ENCODE measurements at places on chromosomes 16 and 17.

- DNase-seq, result no peak
These were observed 8.9 kb downstream of the DUSP3 start for GRCh38 chr17:43769859-43770258.

- DNase-seq, result no peak
These were observed 814 bp upstream of the KDM6B start for GRCh38 chr17:7833011-7833794.

DNA sequence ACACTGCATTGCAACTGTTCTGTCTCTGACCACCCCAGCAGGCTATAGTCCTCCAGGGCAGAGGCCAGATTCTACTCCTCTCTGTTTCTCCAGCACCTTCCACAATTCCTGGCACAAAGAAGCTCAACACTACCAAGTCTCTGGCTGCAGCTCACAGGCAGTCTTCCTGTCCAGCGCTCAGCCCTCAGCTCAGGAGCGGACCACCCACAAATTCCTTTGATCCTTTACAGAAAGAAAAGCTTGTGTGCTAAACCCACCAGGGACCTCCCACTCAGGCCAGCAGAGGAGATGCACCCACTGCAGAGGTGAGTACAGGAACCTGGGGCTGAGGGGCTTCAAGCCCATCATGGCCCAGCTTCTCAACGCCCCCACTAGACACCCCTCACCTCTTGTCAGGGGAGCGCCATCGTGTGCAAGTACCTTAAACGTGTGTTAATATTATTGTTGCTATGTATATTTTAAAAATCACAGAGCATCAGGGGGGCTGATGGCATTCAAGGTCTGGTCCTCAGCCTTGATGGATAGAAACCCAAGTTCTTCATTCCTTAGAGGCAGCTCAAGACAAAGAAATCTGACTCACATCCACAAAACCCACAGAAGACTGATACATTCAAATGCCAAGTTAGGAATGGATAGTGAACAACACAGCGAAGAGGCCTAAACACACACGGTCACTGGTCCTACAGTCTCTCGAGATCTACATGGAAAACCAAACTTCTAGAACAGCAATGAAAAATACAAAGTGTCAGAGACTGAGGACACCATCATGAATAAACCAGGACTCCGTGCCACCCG lies 8.4 kb downstream of the HSDL1 start:
- DNase-seq, result no peak

DNA sequence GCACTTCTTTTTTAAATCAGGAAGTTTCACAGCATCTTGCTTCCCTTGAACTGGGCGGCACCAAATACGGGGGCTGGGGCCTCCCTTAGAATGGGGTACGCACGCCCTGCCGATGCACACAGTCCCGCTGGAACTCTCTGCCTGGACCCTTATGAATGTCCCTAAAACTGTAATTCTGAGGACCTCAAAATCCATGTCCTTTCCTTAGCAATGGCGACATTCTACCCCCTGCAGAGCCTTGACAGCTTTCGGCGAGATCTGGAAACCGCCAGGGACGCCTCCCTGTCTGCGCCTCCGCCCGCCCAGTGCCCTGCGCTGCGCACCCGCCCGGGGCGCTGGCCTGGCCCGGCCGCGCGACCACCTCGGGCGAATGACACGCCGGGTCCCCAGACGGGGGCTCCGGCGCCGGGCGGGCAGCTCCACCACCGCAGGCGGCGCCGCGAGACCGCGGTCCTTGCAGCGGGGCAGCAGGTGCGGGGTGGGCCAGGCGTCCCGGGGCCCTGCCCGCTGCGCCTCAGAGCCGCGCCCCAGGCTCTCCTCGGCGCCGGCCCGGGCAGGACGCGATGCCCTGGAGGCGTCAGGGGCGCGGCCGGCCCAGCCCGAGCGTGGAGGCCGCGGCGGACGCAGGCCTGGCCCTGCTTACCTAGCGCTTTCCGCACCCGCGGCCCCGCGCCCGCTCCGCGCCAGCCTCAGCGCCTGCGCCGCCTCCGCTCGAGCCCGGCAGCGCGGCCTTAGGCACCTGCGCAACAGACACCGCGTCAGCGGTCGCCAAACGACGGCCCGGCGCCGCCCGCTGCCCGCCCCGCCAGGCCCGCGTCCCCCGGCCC lies 548 bp downstream of the HAGH start:
- DNase-seq, result peak; percentile 78

DNA sequence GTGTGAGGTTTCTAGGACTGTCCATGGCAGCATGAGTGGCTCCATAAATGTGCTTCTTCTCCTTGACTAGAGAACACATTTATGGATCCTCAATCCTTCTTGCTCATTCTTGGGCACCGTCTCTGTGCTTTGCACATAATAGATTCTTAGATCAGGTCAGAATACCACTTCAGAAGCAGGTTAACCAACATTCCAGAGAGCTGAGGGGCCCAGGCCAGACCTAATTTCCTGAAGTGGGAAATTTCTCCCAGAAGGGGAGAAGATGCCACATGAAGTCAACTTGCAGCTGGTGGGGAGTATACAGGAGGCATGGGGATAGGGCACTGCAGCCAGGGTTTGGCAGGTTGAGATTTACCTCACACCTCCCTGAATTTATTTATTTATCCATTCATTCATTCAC lies 24.4 kb upstream of the VAT1L start:
- no peak for DNase-seq

DNA sequence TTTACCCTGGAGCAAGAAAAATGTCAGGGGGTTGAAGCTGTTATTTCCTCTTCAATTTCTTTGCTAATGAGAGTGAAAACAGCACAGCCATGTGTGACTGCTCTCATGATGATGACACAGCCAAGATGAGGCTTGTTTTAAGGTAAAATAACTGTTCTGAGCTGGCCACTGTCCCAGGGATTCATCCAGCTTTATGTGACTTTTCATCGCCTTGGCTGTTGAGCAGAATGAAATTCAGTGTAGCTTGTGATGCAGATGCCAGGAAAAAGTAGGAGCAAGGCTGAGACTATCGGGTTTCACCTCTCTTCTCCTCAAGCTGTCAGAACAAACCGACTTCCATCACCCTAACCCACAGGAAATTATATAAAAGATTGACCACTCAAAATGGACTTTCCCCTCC lies 361.8 kb upstream of the CDH5 start:
- no peak for DNase-seq

DNA sequence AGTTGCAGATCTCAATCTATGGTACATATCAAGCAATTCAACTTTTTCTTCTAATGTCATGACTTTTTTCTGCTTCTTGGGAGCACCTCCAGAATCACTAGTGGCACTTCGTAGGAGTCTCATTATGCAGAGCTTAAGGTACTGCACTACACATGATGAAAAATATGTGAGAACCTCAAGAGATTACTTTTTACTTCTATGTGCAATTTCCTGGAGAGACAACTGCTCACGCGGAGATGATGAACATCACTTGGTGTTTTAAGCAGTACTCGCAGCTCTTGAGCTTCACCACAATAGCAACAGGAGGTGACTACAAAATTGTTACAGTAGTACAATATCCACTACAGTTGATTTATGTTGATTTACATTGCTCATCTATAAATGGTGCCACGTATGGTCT lies 79.7 kb downstream of the MRTFB start:
- DNase-seq, result no peak

GRCh38 chr17:74524653-74525464 lies 6.4 kb downstream of the CD300LB start:
- DNase-seq, result no peak

- DNase-seq, result no peak
These were observed 2.3 kb downstream of the IL21R start for GRCh38 chr16:27404163-27404823.

Data from H54 (cell line).